ENCODE measurements at places on chromosomes 3 and 15. TPM values are rescaled to one million over a fixed set of nuclear protein-coding genes. Genes with fewer than 3 reads are reported as not detected.

EFCAB12 gene
- total RNA-seq: not detected

CALML4 gene
- 1.7 TPM for total RNA-seq

- DNase-seq: no peak
- no peaks in the 10 kb centered on the region for H3K36me3 ChIP-seq
- no peak overlapping the region for H3K4me3 ChIP-seq
- no peaks in the 10 kb centered on the region for H3K4me1 ChIP-seq
- H3K27me3 ChIP-seq: no peaks in the 10 kb centered on the region
Observed at GRCh38 chr3:47705391-47705790, 76.3 kb downstream of the SMARCC1 start.

DNA sequence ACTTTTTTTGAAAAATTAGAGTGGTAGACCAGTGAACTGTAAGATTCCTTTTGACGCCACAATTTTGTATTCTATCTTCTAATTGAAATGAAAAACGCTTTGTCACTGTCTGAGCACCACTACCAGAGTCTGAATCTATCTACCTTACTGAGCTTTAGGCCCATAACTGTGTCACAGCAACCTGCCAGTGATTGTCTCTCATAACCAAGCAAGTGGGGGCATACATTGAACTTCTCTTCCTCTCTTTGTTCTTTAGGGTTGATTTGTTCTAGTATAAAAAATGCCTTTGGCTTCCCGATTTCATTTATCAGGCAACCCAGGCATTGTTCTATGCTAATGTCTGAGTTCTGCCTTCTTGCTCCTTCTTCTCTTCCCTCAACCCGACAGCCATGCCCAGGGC lies 142.6 kb downstream of the BBX start:
- peaks cover 28% of the 10 kb centered on the region for H3K4me1 ChIP-seq
- no peak for DNase-seq
- H3K4me3 ChIP-seq: no peak overlapping the region
- no peaks in the 10 kb centered on the region for H3K36me3 ChIP-seq

GRCh38 chr3:51977446-51978142 lies 2.7 kb downstream of the ABHD14A start:
- no peak for DNase-seq
- no peaks in the 10 kb centered on the region for H3K27me3 ChIP-seq
- H3K4me3 ChIP-seq: no peak overlapping the region
- H3K36me3 ChIP-seq: no peaks in the 10 kb centered on the region

TTLL3 gene
- 11.8 TPM for total RNA-seq

DNA sequence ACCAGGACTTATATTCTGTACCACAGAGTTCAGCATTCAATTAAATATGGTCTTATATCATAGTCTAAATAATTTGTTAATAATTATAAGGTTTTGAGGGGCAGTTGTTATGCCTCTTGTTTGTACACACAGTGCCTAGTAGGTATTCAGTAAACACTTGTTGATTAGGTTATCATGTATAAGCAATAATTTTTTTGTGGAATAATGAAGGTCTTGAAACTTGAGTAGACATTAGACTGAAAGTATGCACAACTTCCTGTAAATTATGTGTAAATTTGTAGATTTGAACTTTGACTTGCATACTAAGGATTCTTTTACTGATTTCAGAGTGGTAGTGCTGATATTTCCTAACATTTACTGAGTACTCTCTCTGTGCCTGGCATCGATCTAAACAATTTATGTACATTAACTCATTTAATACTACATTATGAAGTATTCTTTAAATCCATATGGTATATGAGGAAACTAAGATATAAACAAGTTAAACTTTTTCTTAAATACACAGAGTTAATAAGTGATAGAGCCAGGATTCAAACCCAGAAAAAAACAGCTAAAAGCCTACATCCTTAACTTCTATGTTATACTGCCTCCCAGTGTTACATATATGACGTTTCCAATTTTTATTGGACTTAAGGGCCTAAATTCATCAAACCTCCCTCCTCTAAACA lies 65.1 kb downstream of the GLCE start:
- no peaks in the 10 kb centered on the region for H3K4me1 ChIP-seq
- DNase-seq: no peak
- H3K36me3 ChIP-seq: peaks cover 5% of the 10 kb centered on the region
- no peak overlapping the region for H3K4me3 ChIP-seq
- no peaks in the 10 kb centered on the region for H3K27me3 ChIP-seq
- no peak overlapping the region for H3K27ac ChIP-seq

RAB6B gene
- total RNA-seq: 0.69 TPM

HRG gene
- total RNA-seq: 1.1 TPM

- no peak overlapping the region for H3K4me3 ChIP-seq
- no peaks in the 10 kb centered on the region for H3K27me3 ChIP-seq
- H3K36me3 ChIP-seq: no peaks in the 10 kb centered on the region
- H3K4me1 ChIP-seq: peaks cover 4% of the 10 kb centered on the region
- no peak overlapping the region for H3K27ac ChIP-seq
Observed at GRCh38 chr3:14260463-14260862, 81.8 kb downstream of the LSM3 start.

GRCh38 chr3:4600493-4600892 lies 107.3 kb downstream of the ITPR1 start:
- H3K27ac ChIP-seq: no peak overlapping the region
- DNase-seq: no peak
- H3K27me3 ChIP-seq: no peaks in the 10 kb centered on the region
- no peaks in the 10 kb centered on the region for H3K36me3 ChIP-seq
- no peak overlapping the region for H3K4me3 ChIP-seq
- H3K4me1 ChIP-seq: no peaks in the 10 kb centered on the region

GRCh38 chr3:55654123-55654760 lies 167.1 kb upstream of the WNT5A start:
- no peaks in the 10 kb centered on the region for H3K27me3 ChIP-seq
- H3K4me3 ChIP-seq: no peak overlapping the region
- H3K36me3 ChIP-seq: no peaks in the 10 kb centered on the region
- H3K4me1 ChIP-seq: no peaks in the 10 kb centered on the region
- H3K27ac ChIP-seq: no peak overlapping the region

SERPINI1 gene
- 0.70 TPM for total RNA-seq

GRCh38 chr3:194023501-194024280 lies 112.3 kb upstream of the HES1 start:
- no peaks in the 10 kb centered on the region for H3K36me3 ChIP-seq
- no peaks in the 10 kb centered on the region for H3K4me1 ChIP-seq
- H3K4me3 ChIP-seq: no peak overlapping the region

SLC2A2 gene
- 0.51 TPM for total RNA-seq

AMOTL2 gene
- total RNA-seq: 18.7 TPM

DNA sequence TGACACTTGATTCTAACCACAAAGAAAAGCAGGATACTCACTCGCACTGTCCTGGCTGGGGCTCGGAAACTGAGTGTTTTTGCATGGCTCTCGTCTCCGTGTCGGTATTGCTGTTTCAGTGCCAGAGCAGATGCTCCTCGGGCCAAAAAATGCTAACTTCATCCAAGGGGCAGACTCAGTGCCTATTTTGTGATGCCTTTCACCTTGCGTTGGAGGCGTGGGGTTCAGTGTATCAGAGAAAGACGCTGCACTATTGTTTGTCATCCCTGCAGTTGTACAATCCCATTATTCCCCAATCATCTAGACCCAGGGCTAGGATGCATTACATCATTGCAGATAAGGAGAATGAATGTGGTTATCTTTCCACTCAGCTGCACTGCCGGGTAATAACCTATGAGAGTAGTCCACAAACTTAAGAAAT lies 1.4 kb downstream of the CACNA2D3 start:
- no peaks in the 10 kb centered on the region for H3K27me3 ChIP-seq
- no peak for DNase-seq
- peak overlapping the region; percentile 71 for H3K4me3 ChIP-seq
- H3K27ac ChIP-seq: peak overlapping the region; percentile 83
- H3K4me1 ChIP-seq: peaks cover 18% of the 10 kb centered on the region

DNA sequence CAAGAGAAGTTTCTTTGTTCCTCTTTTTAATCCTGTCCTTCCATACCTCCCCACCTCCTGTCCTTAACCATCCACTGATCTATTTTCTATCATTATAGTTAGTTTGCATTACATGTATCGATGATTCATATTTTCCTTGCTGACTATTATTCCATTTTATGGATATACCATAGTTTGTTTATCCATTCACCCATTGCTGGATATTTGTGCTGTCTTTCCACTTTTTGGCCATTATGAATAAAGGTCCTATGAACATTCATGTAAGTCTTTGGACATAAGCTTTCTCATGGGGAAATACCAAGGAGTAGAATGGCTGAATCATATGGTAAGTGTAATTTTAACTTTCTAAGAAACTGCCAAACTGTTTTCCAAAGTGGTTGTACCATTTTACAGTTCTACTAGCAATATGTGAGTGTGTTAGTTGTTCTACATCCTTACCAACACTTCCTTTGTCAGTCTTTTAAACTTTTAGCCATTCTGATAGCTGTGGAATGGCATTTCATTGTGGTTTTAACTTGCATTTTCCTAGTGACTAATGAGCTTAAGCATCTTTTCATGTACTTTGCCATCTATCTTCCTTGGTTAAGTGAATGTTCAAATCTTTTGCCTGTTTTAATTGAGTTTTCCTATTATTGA lies 11.7 kb downstream of the ATP6V1A start:
- H3K4me3 ChIP-seq: no peak overlapping the region
- H3K4me1 ChIP-seq: peaks cover 10% of the 10 kb centered on the region
- no peak overlapping the region for H3K27ac ChIP-seq
- DNase-seq: no peak
- no peaks in the 10 kb centered on the region for H3K36me3 ChIP-seq

RYK gene
- 42.4 TPM for total RNA-seq

DNA sequence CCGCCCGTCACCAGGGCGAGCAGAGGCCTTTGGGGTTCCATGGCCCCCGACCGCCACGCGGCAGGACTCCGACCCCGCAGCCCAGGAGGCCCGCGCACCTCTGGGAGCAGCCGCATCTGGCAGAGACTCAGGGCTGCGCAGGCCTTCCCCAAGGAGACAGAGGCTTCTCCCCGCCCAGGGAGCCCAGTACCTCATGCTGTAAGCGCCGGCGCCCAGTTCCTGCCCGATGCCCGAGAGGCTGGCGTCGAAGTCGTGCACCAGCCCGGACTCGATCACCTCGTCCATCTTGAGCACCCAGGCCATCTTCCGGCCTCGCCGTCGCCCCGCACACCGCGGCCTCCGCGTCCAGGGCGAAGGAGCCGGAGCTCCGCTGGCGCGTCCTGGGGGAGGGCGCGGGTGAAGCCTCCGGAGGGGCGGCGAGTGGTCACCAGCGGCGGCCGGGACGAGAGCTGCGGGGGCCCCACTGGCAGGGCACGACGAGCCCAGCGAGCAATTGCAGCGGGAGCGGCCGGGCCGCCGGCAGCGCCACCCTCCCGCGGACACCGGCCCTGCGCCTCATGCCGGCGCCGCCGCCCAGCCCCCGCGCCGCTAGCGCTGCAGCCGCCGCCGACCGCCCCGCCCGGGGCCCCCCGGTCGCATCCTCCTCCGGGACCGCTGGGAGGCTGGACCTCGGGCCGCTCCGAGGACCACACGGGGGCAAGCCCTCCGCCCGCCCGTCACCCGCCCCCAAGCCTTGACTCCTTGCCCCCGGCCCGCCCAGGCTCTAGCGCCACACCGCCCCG lies 468 bp downstream of the UBP1 start:
- peaks cover 44% of the 10 kb centered on the region for H3K4me1 ChIP-seq
- H3K27me3 ChIP-seq: no peaks in the 10 kb centered on the region

CHCHD4 gene
- total RNA-seq: 49.4 TPM

GRCh38 chr15:64111679-64112050 lies 15.9 kb downstream of the SNX1 start:
- peaks cover 51% of the 10 kb centered on the region for H3K4me1 ChIP-seq
- no peak for DNase-seq

DNA sequence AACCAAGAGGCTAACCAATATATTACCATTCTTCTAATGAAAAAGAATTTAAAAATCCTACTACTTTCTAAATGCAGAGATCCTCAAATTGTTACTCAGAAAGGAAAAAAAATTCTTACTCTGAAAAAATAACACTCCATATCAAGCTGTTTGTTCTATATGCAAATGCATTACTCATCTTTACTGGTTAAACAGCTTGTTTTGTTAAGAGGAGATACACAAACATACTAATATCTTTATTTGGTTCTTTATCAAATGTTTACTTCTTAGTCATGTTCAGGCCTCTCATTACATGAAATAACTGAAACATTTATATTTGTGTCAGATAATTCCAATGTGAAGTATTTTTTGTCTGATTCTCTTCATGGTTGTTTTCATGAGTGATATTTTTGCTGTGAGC lies 146.8 kb downstream of the PCCB start:
- no peaks in the 10 kb centered on the region for H3K36me3 ChIP-seq
- H3K4me1 ChIP-seq: no peaks in the 10 kb centered on the region
- no peaks in the 10 kb centered on the region for H3K27me3 ChIP-seq
- no peak for DNase-seq
- H3K4me3 ChIP-seq: no peak overlapping the region
- H3K27ac ChIP-seq: no peak overlapping the region

DNA sequence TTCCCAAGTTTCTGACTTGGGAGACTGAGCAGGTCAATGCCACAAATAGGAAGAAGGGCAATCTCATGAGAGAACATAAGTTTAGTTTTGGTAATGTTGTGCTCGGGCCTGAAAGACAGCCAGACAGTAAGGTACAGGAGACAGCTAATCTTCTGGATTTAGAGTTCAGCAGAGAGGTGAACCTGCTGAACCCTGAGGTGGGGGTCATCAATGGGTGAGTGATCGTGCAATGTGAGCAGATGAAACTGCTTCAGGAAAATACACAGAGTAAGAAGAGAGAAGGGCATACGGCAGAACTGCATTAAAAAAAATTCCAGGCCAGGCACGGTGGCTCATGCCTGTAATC lies 23.3 kb downstream of the RUBCN start:
- H3K27me3 ChIP-seq: no peaks in the 10 kb centered on the region
- H3K36me3 ChIP-seq: no peaks in the 10 kb centered on the region
- H3K4me3 ChIP-seq: peak overlapping the region; percentile 39
- H3K4me1 ChIP-seq: peaks cover 24% of the 10 kb centered on the region
- H3K27ac ChIP-seq: peak overlapping the region; percentile 97
- DNase-seq: peak; percentile 76

DNA sequence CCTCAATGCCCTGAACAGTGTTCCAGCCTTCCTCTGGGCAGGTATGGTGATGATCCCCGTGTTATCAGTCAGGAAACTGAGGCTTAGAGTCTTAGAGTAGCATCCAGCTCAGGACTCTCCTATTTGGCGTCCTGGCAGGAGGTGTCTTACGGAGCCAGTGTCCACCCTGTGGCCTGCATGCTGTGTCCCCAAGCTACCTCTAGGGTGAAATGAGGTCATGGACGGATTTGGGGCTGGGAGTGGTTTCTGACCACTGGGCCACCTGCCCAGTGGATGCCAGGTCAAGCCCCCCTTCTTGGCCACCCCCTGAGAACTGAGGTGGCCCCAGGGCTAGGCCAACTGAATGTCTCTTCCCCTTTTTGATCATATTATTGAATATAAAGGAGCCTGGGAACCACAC lies 27.2 kb upstream of the SLC6A6 start:
- DNase-seq: no peak
- H3K4me1 ChIP-seq: peaks cover 64% of the 10 kb centered on the region
- H3K36me3 ChIP-seq: no peaks in the 10 kb centered on the region

GRCh38 chr3:28077572-28077971 lies 163.8 kb upstream of the CMC1 start:
- H3K27ac ChIP-seq: no peak overlapping the region
- H3K36me3 ChIP-seq: no peaks in the 10 kb centered on the region
- no peaks in the 10 kb centered on the region for H3K4me1 ChIP-seq
- peak; percentile 14 for DNase-seq

DNA sequence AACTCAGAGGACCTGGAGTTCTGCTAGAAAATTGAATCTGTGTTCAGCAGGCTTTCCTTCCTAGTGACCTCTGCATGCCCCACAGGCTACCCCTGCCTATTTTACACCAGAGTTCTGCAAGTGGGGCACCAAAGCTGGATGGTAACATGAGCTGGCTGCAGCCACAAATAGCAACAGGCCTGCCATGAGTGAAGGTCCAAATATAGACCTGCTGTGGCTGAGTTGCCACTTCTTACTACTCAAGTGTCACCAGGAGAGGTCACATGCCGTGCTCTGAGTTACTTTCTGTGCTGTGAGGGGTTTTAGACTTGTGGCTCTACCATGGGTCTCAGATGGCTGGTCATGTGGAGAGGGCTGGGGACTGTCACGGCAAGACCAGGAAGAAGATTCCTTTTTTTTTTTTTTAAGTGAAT lies at the start of gene FSD2:
FSD2 (minus strand) TSS at position 76 of the 413 bp plus-strand sequence. CDS start 18,679 bp downstream, outside the sequence.
- H3K36me3 ChIP-seq: no peaks in the 10 kb centered on the region
- peak within 1 kb of the TSS; percentile 99 for H3K27ac ChIP-seq
- DNase-seq: peak; percentile 97

All from gastrocnemius medialis (tissue), 4 donors.